Transverse colon (tissue), 4 donors: ENCODE measurements at places on chromosomes 1 and 21.

DNA sequence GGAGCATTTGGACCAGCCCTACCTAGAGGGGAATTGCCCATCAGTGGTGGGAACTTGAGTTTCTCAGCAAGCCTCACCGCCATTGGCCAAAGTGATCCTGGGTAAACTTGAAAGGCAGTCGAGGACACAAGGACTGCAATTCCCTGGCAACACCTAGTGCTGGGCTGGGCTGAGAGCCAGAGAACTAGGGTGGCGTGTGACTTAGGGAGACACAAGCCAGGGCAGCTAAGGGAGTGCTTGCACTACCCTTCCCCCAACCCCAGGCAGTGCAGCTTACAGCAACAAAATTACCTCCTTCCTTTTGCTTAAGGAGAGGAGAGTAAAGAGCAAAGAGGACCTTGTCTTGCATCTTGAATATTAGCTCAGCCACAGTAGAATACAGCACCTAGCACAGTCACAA is 176.9 kb upstream of the PRMT6 start:
- H3K36me3 ChIP-seq: no peaks in the 10 kb centered on the region
- H3K4me1 ChIP-seq: no peaks in the 10 kb centered on the region
- no peaks in the 10 kb centered on the region for H3K27me3 ChIP-seq
- DNase-seq: peak; percentile 77
- no peak overlapping the region for H3K4me3 ChIP-seq

GRCh38 chr1:59452559-59452958 is 155.7 kb downstream of the FGGY start:
- no peak for DNase-seq
- H3K4me3 ChIP-seq: no peak overlapping the region
- H3K27me3 ChIP-seq: no peaks in the 10 kb centered on the region
- H3K36me3 ChIP-seq: no peaks in the 10 kb centered on the region

- H3K27me3 ChIP-seq: no peaks in the 10 kb centered on the region
- DNase-seq: no peak
- H3K4me1 ChIP-seq: no peaks in the 10 kb centered on the region
- H3K4me3 ChIP-seq: no peak overlapping the region
- no peak overlapping the region for H3K27ac ChIP-seq
These were observed 28.6 kb downstream of the LRIG2 start for GRCh38 chr1:113101588-113101987.

DNA sequence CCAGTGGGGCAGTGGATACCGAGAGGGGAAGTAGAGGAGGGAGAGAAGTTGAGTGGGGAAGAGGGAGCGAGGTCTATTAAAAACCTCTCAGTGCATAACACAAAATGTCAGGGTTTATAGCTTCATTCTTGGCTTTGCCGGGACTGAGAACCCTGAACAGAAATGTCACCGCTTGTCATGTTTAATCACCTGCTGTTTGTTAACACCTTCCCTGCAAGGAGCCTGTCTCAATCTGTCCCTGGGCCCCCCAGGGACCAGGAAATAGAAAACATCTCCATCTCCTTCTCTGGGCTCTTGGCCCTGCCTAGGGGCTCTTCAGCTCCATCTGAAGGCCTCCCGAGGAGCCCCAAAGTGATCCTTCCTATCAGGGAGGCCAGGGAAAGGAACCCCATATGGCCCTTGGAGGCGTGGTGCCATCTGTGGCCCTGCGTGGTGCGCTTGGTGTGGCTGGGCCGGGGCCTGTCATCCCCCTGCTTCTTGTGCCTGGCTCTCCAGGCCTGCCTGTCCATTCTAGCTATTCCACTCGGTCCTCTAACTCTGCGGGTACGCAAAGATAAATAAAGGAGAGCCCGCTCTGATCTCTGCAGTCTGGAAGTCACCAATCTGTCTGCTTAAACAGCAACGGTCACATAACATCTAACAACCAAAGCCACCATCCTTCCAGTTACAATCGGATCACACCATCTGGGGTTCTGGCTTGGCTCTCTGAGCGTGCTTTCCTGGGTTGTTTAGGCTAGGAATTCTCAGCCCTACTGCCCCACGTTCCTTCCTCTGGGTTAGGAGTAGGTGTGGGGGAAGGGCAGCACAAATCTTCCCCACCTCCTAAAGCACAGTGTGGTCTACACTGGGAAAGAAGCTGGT is 113.8 kb downstream of the CASZ1 start:
- no peaks in the 10 kb centered on the region for H3K27me3 ChIP-seq
- no peaks in the 10 kb centered on the region for H3K36me3 ChIP-seq
- H3K4me3 ChIP-seq: no peak overlapping the region
- peak overlapping the region; percentile 94 for H3K27ac ChIP-seq
- peaks cover 79% of the 10 kb centered on the region for H3K4me1 ChIP-seq

- no peak overlapping the region for H3K27ac ChIP-seq
- DNase-seq: peak; percentile 26
- no peaks in the 10 kb centered on the region for H3K27me3 ChIP-seq
- H3K36me3 ChIP-seq: no peaks in the 10 kb centered on the region
These were observed 44.5 kb downstream of the SLC22A15 start for GRCh38 chr1:116020668-116021272.

DNA sequence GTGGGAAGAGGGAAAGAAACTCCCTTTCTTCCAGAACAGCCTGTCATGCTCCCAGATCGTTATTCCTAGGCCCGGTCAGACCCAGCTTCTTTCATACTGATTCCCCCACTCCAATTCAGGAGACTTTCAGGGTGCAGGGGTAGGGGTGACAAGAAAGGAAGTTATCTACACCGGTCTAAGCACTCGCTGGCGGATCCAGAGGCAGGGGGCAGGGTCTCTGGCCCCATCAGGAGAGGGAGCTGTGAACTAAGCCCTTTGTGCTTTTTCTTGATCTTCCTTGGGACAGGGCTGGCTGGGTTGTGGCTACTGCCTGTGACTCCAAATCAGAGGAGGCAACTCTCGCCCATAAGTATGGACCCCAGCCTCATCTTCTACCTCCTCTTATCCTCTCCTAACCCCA is 44.3 kb downstream of the NEK2 start:
- no peaks in the 10 kb centered on the region for H3K36me3 ChIP-seq
- no peaks in the 10 kb centered on the region for H3K27me3 ChIP-seq
- no peaks in the 10 kb centered on the region for H3K4me1 ChIP-seq

DNA sequence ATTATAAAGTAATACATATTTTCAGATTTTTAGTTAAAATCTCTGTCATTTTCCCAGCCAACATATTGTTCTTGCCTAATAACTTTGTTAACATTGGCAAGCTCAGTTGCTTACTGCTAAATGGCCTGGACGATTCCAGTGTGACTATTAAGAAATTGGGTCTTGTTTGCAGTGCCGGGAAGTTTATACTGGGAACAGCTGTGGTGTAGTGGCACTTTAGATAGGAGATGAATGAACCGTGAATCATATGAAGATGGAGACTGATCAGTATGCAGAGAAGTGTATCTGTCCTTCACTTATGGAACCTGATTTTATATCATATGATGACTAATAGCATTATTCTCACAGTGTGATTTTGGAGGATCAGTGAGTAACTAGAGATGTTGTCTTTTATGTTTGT is 3.3 kb downstream of the CHRM3 start:
- H3K27me3 ChIP-seq: peaks cover 33% of the 10 kb centered on the region
- DNase-seq: no peak
- no peaks in the 10 kb centered on the region for H3K36me3 ChIP-seq
- peaks cover 4% of the 10 kb centered on the region for H3K4me1 ChIP-seq

GRCh38 chr1:228184152-228184551 is 18.5 kb downstream of the IBA57 start:
- H3K4me1 ChIP-seq: no peaks in the 10 kb centered on the region
- H3K4me3 ChIP-seq: no peak overlapping the region
- H3K27me3 ChIP-seq: no peaks in the 10 kb centered on the region
- no peak overlapping the region for H3K27ac ChIP-seq
- H3K36me3 ChIP-seq: no peaks in the 10 kb centered on the region
- DNase-seq: no peak

DNA sequence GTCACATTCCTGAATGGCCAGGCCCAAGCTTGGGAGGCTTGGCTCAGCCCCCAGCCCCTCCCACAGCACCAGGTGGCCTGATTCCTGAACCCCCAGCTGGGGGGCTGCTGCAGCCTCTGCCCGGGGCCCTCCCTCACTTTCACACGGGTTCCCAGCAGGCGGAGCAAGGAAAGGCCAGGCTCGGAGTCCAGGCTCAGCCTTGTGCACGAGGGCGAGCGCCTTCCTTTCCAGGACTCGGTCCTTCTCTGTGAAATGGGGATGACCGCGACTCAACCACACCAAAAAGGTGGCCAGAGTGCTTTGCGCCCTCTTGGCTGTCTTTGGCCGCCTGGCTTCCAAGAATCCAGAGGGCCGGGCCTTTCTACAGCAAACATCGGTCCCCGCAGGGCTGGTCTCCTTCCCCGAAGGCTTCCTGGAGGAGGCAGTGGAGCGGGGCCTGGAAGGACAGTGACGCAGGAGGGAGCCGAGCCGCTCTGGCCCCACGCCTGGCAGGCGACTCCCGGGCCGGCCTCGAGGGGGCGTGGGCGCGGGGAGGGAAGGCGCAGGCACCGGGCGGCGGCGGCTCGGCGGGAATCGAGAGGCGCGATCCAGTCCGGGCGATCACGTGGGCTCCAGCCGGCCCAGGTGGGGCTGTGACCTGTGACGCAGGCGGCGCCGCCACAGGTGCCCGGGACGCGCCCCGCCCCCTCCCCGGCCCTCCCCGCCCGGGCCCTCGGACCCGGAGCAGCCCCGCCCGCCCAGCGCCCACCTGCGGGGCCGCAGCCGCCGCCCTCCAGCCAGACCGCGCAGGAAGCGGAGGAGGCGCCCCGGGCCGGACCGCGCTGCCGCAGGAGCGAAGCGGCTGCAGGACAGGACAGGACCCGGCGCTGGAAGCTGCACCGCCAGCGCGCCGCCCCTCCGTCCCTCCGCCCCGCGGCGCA is at the start of gene ARHGEF16:
Gene ARHGEF16 (plus strand): TSS at position 775 of the 920 bp plus-strand sequence. CDS start 8,420 bp downstream, outside the sequence.
- peak within 1 kb of the TSS; percentile 70 for H3K4me3 ChIP-seq
- peaks cover 53% of the 10 kb centered on the region for H3K4me1 ChIP-seq
- H3K27ac ChIP-seq: peak within 1 kb of the TSS; percentile 89
- H3K27me3 ChIP-seq: peaks cover 38% of the 10 kb centered on the region

DNA sequence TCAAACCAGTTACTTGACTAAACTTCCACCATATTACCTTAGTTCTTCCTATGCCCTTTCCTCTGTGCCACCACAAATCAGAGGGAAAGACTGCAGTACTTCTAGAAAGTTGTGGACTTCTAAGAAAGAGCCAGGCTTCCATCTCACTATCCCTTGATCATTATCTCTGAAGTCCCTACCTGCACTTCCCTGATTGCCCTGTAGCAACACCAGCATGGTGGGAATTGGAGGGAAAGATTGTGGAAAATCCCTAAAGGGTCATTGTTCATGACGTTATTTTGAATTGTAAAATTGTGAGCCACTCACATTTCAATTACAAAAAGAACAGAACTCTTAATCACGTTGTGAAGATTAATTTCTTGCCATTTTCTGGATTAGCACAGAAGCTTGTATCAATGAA is 23.4 kb upstream of the KIAA1614 start:
- H3K36me3 ChIP-seq: no peaks in the 10 kb centered on the region
- H3K27ac ChIP-seq: no peak overlapping the region
- H3K27me3 ChIP-seq: no peaks in the 10 kb centered on the region
- H3K4me1 ChIP-seq: no peaks in the 10 kb centered on the region
